Lung microvascular endothelial cell (primary cell): ENCODE measurements at places on chromosomes 3 and 15. TPM values are rescaled to one million over a fixed set of nuclear protein-coding genes. Genes with fewer than 3 reads are reported as not detected.

Gene LACTB
- 19.8 and 37.7 TPM in 2 replicates for total RNA-seq

Gene HGD
- under 0.01 TPM in 2 replicates for total RNA-seq

Gene NR2E3
- 0.20 and 0.22 TPM in 2 replicates for total RNA-seq

Gene LCMT2
- total RNA-seq, result 2.8 and 4.6 TPM in 2 replicates

Gene SAMD7
- not detected in 2 replicates for total RNA-seq

Gene CATSPER2
- 0.22 and 0.40 TPM in 2 replicates for total RNA-seq

Gene KBTBD13
- total RNA-seq, result not detected in 2 replicates

Gene SPSB4
- total RNA-seq, result under 0.01 TPM in 2 replicates

Gene CCNB2
- 5.0 and 20.0 TPM in 2 replicates for total RNA-seq

Gene ATRIP
- 3.7 and 4.6 TPM in 2 replicates for total RNA-seq

Gene LNP1
- 0.44 and 0.60 TPM in 2 replicates for total RNA-seq

Gene PLS1
- 0.44 and 0.60 TPM in 2 replicates for total RNA-seq

Gene CCDC80
- total RNA-seq, result 5.2 and 14.4 TPM in 2 replicates

Gene SMAD3
- 5.4 and 12.0 TPM in 2 replicates for total RNA-seq

Gene ZBTB20
- total RNA-seq, result 6.5 and 13.9 TPM in 2 replicates

Gene SPTSSB
- not detected in 2 replicates for total RNA-seq

Gene NPRL2
- 12.0 and 17.3 TPM in 2 replicates for total RNA-seq

Gene PSMD6
- 80.6 and 81.5 TPM in 2 replicates for total RNA-seq

Gene SLTM
- 31.8 and 50.6 TPM in 2 replicates for total RNA-seq

Gene PROK2
- not detected in 2 replicates for total RNA-seq

Gene DPH6
- total RNA-seq, result 6.5 and 7.8 TPM in 2 replicates

Gene TUSC7
- total RNA-seq, result not detected in 2 replicates

Gene AADACL2
- total RNA-seq, result not detected in 2 replicates

Gene IGDCC3
- under 0.01 TPM in 1 of 2 replicates, not detected in the other for total RNA-seq

Gene ARPP21
- total RNA-seq, result not detected in 2 replicates

Gene UPK1B
- total RNA-seq, result under 0.01 TPM in 1 of 2 replicates, not detected in the other

Gene SLC24A5
- under 0.01 TPM in 1 of 2 replicates, not detected in the other for total RNA-seq
